ENCODE measurements at places on chromosomes 7 and 10. TPM values are rescaled to one million over a fixed set of nuclear protein-coding genes. Genes with fewer than 3 reads are reported as not detected.

The SEMA3E gene
- 1.7 TPM for total RNA-seq

The AGAP6 gene
- total RNA-seq, result 8.7 TPM

The SVOPL gene
- total RNA-seq, result 1.8 TPM

The PRKCQ gene
- 2.2 TPM for total RNA-seq

The FKBP6 gene
- total RNA-seq, result not detected

All from mucosa of descending colon (tissue), 3 donors.